Brain pericyte (primary cell): ENCODE measurements at places on chromosomes 7 and 10.

DNA sequence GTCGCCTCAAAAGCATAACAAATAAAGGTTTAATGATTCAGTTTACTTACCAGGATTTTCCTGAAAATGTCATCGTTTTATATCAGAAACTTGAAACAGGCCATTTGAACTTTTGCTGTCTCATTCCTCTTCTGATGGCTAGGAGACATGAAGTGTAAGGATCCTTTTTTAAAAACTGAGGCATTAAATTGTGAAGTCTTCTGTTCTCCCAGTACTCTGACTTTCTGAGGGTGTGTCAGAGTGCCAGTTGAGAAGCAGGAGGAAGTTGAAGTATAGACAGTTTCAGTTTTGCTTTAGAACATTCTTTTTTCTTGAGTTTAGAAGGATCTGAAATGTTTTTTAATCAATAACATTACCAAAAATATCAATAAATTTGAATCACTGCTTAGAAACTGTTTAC lies at the start of gene SAMD9L:
TSS of gene SAMD9L (minus strand) at position 242 of the 400 bp plus-strand sequence. CDS start 12,414 bp downstream, outside the sequence.
- DNase-seq, result no peak

GRCh38 chr7:156655983-156656382 lies 15.4 kb downstream of the RNF32 start:
- no peak for DNase-seq

- DNase-seq, result no peak
Measured at GRCh38 chr10:107342711-107343110, 178.2 kb upstream of the SORCS1 start.

DNA sequence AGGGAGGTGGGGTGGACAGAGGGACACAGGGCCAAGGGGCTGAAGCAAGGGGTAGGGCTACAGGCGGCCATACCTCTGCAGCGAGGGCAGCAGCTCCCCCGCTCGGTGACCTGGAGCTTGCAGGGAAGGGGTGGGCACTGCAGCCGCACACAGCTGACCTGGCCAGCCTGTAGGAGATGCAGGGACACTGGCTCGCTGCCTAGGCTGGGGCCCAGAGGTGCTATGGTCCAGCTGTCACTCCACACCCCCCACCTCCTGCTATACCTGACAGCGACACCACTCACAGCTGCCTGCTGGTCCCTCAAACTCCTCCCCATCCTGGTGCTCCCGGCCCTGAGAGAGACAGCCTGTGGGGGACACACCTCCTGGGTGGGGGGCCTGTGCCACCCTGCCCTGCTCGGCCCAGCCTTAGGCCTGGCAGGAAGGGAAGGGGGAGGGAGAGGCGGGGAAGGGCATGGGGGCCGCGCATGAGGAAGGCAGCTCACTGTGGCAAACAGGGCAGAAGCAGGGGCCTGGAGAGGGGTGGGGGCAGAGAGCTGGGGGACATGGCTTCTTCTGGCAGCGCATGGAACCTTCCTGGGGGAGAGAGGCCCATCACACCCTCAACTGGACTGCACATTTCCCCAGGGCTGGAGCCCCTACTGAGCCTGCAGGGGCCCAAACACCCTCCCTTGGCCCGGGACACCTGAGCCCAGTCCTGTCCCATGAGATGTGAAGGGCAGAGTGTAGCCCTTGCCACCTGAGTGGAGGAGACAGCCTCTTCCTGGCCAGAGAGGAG lies 23.9 kb downstream of the ATP6V1F start:
- DNase-seq, result no peak

GRCh38 chr7:24825931-24826661 lies 68.8 kb upstream of the GSDME start:
- DNase-seq, result no peak

DNA sequence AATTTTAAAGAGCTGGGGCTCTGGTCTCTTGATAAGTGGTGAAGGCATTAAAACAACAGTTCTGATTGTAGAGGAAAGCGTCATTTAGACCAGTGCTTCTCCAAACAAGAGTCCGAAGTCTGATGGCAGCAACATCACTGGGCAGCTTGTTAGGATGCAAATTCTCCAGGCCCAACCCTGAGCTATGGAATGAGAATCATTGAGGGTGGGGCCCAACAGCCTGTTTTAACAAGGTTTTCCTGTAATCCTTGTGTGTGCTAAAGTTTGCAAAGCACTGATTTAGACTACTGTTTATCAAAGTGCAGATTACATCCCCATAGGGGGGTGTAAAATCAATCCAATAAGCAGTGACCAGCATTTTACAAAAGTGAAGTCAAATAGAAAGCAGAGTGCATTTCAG lies 2.6 kb upstream of the ZNRF2 start:
- DNase-seq, result no peak

GRCh38 chr10:761376-761775 lies 71.9 kb upstream of the DIP2C start:
- no peak for DNase-seq

DNA sequence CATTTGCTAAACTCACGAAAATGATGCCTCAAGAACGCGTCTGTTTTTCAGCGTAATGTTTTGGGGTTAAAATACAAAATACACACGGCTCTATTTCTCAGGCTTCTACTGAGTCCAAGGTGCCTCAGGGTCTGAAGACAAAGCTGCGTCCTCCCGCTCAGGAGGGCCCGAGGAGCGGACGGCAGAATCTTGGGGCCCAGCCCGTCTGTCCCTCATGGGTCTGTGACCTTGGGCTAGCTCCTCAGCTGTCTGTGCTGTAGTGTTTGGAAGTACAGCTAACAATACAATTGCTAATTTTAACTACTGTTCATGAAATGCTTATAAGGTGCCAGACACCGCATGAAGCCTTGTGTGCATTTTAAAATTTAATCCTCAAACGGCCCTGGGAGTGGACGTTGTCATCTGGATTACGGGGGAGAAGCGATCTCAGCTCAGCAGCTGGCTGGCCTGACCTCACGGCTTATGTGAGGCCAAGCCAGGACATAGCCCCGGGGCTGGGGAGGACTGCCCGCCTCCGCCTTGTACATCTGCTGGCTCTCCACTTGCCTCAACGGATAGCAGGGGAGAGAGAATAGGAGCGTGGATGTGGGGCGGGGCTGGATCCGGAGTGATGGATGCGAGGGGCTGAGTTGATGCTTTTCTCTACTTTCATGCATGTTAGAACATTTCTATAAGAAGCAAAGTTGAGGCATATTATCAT lies 357.4 kb downstream of the GLRX3 start:
- DNase-seq, result no peak
